ENCODE measurements at places on chromosomes 11 and 22.

GRCh38 chr22:37488337-37489135 is 2.4 kb upstream of the MFNG start:
- no peak for DNase-seq

DNA sequence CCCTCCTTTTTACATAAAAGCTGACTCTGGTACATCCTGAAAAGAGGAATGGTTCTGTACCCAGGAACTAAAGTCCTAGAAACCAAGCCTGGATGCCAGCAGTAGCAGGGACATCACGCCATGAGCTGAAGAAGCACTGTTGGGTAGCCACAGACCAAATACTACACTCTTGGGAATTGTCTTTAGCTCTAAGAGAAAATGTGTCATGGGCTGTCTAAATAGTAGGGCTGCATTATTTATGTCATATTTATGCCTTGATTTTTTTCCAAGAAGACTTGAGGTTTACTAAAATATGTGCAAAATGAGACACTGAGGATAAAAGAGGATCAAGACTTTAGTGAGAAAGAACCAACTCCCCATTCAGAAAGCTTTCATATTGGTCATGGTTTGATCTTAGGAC is 213.6 kb downstream of the RAB38 start:
- DNase-seq: no peak

- DNase-seq: no peak
Measured at GRCh38 chr11:15828215-15828853, 528.0 kb downstream of the SOX6 start.

DNA sequence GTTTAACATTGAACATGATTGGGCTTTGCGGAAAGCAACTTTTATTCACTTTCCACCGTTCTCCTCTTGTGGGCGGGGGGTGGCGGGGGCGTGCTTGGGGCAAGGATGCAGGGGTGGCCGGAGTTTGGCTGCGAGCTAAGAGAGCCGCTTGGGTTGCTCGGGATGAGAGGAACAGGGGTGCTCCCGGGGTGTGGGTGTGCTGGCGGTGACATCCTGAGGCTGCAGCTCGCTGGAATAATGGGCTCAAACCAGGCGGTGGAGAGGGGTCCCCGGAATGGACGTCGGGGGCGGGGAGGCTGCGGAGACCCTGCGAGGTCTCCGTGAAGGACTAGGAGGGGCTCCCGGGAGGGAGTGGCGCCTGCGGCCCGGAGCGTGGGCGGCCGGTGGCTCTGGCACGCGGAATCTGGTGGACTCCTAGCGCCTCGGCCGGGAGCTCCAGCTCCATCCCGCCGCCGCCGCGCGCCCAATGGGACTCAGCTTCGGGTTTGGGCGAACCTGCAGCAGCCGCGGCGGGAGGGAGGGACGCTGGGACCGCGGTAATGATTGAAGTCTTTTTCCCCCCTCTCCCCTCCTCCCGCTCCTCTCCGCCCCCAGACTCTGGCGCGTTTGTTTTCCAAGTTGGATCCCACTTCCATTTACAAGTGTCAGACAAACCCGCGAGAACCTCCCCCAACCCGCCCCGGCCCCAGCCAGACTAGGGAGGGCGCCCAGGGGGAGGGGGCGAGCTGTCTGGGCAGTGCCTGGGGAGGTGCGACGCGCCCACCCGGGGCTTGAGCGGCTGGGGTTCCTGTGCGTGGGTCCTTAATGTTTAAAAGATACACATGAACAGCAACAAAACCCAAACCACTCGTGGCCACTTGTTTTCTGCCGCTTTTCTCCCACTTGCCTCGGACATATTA is 2.0 kb downstream of the FAT3 start:
- no peak for DNase-seq

All from T-helper 17 cell (primary cell).